A549 treated with RU486 at 1 μM for 4 hours (cell line): ENCODE measurements at places on chromosomes 3 and 15. TPM values are rescaled to one million over a fixed set of nuclear protein-coding genes. Genes with fewer than 3 reads are reported as not detected.

CP gene
- 4.1 to 7.8 TPM (median 5.3 TPM) in 5 replicates for total RNA-seq

KBTBD13 gene
- total RNA-seq = not detected in 5 replicates

TIMP4 gene
- 10.4 to 13.4 TPM (median 11.3 TPM) in 5 replicates for total RNA-seq

STRA6 gene
- 41.7 to 72.7 TPM (median 62.4 TPM) in 5 replicates for total RNA-seq

PIERCE2 gene
- 1.8 to 4.8 TPM (median 4.3 TPM) in 5 replicates for total RNA-seq

GOLGA8Q gene
- total RNA-seq = 0.15 to 0.61 TPM (median 0.25 TPM) in 3 of 5 replicates, not detected in the others

CKMT1B gene
- 2.9 to 6.1 TPM (median 3.4 TPM) in 5 replicates for total RNA-seq

ADGRG7 gene
- total RNA-seq = not detected in 5 replicates

SCAANT1 gene
- 1.2 TPM in 1 of 5 replicates, not detected in the others for total RNA-seq

TEX264 gene
- total RNA-seq = 56.4 to 70.3 TPM (median 66.8 TPM) in 5 replicates

CA12 gene
- total RNA-seq = 147 to 174 TPM (median 164 TPM) in 5 replicates

CDHR4 gene
- 0.11 to 0.29 TPM (median 0.24 TPM) in 4 of 5 replicates, not detected in the other for total RNA-seq

FAM107A gene
- total RNA-seq = not detected in 5 replicates

XRN1 gene
- 1.5 to 4.4 TPM (median 3.9 TPM) in 5 replicates for total RNA-seq

IQCB1 gene
- total RNA-seq = 7.4 to 11.4 TPM (median 10.6 TPM) in 5 replicates

DAZL gene
- total RNA-seq = not detected in 5 replicates

RTF1 gene
- 17.5 to 25.3 TPM (median 22.5 TPM) in 5 replicates for total RNA-seq

CIDEC gene
- 5.4 to 9.2 TPM (median 6.6 TPM) in 5 replicates for total RNA-seq

ALDH1A3 gene
- 15.6 to 26.0 TPM (median 18.8 TPM) in 5 replicates for total RNA-seq

FOXB1 gene
- not detected in 5 replicates for total RNA-seq

CHRM5 gene
- total RNA-seq = not detected in 5 replicates

ZNF80 gene
- not detected in 5 replicates for total RNA-seq

GAP43 gene
- total RNA-seq = 0.08 TPM in 1 of 5 replicates, not detected in the others

ZNF280D gene
- total RNA-seq = 13.7 to 16.5 TPM (median 15.1 TPM) in 5 replicates

P2RY13 gene
- not detected in 5 replicates for total RNA-seq

RTP4 gene
- total RNA-seq = not detected in 5 replicates

MCTP2 gene
- not detected in 5 replicates for total RNA-seq

MAGI1 gene
- total RNA-seq = 3.2 to 4.2 TPM (median 4.1 TPM) in 5 replicates
